GM04504 (cell line): ENCODE measurements at places on chromosomes 4 and X.
A peak's percentile ranks its signal among the peaks of the same experiment; 100 is the strongest.

DNA sequence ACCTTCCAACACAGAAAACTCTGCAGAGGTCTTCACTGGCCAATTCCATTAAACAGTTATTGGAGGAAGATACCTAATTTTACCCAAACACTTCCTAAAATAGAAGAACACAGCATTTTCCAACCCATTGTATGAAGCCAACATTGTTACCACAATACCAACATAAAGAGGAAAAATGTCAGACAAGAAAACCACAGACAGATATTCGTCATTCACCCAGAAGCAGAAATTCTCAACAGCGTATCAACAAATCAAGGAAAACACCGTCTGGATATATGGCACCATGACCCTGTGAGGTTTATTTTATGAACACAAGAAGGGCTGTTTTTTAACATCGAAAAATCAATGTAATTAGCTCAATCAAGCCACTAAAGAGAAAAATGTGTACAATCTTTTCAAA is 255.6 kb downstream of the ASMT start:
- DNase-seq, result no peak

- DNase-seq, result no peak
Measured at GRCh38 chr4:105345358-105345757, 128.5 kb downstream of the PPA2 start.

DNA sequence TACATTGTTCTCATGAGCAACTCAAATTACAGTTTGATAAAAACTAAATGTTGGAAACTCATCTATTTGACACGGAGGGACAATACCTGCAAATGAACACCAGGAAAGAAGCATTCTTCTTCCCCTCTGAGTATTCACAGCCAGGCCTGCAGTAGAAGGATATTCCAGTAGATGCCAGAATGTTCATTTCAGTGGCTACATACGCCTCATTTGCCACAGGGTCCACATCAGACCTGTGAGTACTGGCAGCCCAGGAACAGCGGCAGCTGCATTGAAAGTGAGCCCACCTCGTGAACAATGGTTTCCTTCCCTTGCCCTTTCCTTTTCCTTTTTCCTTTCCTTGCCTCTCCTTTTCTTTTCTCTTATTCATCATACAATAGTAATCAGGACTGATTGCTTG is 81.1 kb upstream of the NEIL3 start:
- DNase-seq, result no peak

- peak; percentile 12 for DNase-seq
Measured at GRCh38 chr4:73208376-73208775, 50.2 kb downstream of the ANKRD17 start.

GRCh38 chrX:49276671-49277534 is 7.3 kb downstream of the PPP1R3F start:
- no peak for DNase-seq
